Spinal cord (tissue), 10 donors: ENCODE measurements at places on chromosomes 2 and 18. TPM values are rescaled to one million over a fixed set of nuclear protein-coding genes. Genes with fewer than 3 reads are reported as not detected.
A peak's percentile ranks its signal among the peaks of the same experiment; 100 is the strongest.

GRCh38 chr2:182866461-182867406 lies at the start of gene FRZB:
TSS of gene FRZB (minus strand) at chr2:182866637. CDS start at chr2:182866552, 85 bp downstream.
- DNase-seq, result peak; percentile 85
- H3K4me3 ChIP-seq, result peak within 1 kb of the TSS; percentile 59
- H3K4me1 ChIP-seq, result peaks cover 18% of the 10 kb centered on the region
- H3K27ac ChIP-seq, result peak within 1 kb of the TSS; percentile 11

- peak overlapping the region; percentile 19 for H3K27ac ChIP-seq
- no peaks in the 10 kb centered on the region for H3K4me1 ChIP-seq
- no peaks in the 10 kb centered on the region for H3K36me3 ChIP-seq
- H3K27me3 ChIP-seq, result no peaks in the 10 kb centered on the region
- H3K4me3 ChIP-seq, result no peak overlapping the region
Measured at GRCh38 chr18:45050712-45051601, 370.3 kb downstream of the SETBP1 start.

GPR39 gene
- total RNA-seq, result 0.79 TPM

GRCh38 chr2:171798156-171798820 lies 95.8 kb downstream of the SLC25A12 start:
- no peaks in the 10 kb centered on the region for H3K27me3 ChIP-seq
- no peak overlapping the region for H3K27ac ChIP-seq
- no peaks in the 10 kb centered on the region for H3K36me3 ChIP-seq
- no peak overlapping the region for H3K4me3 ChIP-seq

DNA sequence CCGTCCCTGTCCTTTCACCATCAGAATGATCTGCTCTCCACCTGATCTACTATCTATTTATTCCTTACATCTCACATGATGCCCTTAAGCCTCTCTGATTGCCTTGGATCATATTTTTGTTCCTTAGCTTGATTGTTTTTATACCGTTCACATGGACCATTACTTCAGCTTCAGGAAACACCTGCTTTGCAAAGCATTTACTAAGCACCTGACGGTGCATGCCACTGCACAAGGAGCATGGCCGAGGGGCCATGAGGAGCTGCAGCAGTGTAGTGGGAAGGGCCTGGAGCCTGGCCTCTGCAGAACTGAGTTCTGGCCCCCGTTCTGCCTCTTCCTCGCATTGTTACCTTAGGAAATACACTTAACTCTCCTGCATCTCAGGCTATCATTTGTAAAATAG lies 124.1 kb upstream of the NDUFV2 start:
- H3K36me3 ChIP-seq, result no peaks in the 10 kb centered on the region
- DNase-seq, result no peak
- H3K4me3 ChIP-seq, result no peak overlapping the region
- no peaks in the 10 kb centered on the region for H3K27me3 ChIP-seq

- H3K36me3 ChIP-seq, result no peaks in the 10 kb centered on the region
- no peaks in the 10 kb centered on the region for H3K27me3 ChIP-seq
- H3K4me3 ChIP-seq, result no peak overlapping the region
- no peaks in the 10 kb centered on the region for H3K4me1 ChIP-seq
- no peak overlapping the region for H3K27ac ChIP-seq
- no peak for DNase-seq
Measured at GRCh38 chr2:118577202-118577601, 270.2 kb downstream of the EN1 start.

- H3K36me3 ChIP-seq, result peaks cover 11% of the 10 kb centered on the region
- no peaks in the 10 kb centered on the region for H3K27me3 ChIP-seq
- DNase-seq, result no peak
- H3K4me3 ChIP-seq, result no peak overlapping the region
Measured at GRCh38 chr2:61045226-61045625, 20.4 kb upstream of the SANBR start.

DNA sequence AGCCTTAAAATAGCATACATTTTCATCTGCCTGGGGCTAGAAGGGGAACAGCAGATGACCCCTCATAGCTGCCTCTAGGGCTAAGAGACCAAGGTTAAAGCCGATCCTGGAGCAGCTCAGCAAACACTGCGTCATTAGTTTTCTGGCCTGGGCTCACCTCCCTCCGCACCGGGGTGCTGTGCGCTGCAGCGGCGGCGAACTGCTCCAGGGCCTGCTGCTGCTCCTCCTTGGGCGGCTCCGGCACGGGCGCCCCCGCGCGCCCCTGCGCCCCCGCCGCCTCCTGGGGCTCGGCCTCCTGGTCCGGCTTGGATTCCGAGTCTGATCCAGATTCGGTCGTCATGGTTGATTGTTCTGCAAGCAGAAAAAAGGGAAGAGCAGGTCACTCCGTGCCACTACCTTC lies 55.0 kb downstream of the EPB41L3 start:
- H3K27me3 ChIP-seq, result no peaks in the 10 kb centered on the region
- no peak overlapping the region for H3K27ac ChIP-seq
- no peaks in the 10 kb centered on the region for H3K4me1 ChIP-seq
- H3K4me3 ChIP-seq, result no peak overlapping the region
- peaks cover 3% of the 10 kb centered on the region for H3K36me3 ChIP-seq
- DNase-seq, result no peak

PTPN4 gene
- 60.9 TPM for total RNA-seq

- H3K27me3 ChIP-seq, result no peaks in the 10 kb centered on the region
- no peak overlapping the region for H3K27ac ChIP-seq
- no peak for DNase-seq
Measured at GRCh38 chr2:156653675-156654074, 217.5 kb downstream of the GPD2 start.

ZSCAN30 gene
- total RNA-seq, result 30.9 TPM

- H3K27me3 ChIP-seq, result no peaks in the 10 kb centered on the region
- H3K4me3 ChIP-seq, result no peak overlapping the region
- H3K4me1 ChIP-seq, result peaks cover 66% of the 10 kb centered on the region
- DNase-seq, result no peak
- no peak overlapping the region for H3K27ac ChIP-seq
- peaks cover 6% of the 10 kb centered on the region for H3K36me3 ChIP-seq
Measured at GRCh38 chr2:239261356-239261755, 139.5 kb downstream of the HDAC4 start.

DNA sequence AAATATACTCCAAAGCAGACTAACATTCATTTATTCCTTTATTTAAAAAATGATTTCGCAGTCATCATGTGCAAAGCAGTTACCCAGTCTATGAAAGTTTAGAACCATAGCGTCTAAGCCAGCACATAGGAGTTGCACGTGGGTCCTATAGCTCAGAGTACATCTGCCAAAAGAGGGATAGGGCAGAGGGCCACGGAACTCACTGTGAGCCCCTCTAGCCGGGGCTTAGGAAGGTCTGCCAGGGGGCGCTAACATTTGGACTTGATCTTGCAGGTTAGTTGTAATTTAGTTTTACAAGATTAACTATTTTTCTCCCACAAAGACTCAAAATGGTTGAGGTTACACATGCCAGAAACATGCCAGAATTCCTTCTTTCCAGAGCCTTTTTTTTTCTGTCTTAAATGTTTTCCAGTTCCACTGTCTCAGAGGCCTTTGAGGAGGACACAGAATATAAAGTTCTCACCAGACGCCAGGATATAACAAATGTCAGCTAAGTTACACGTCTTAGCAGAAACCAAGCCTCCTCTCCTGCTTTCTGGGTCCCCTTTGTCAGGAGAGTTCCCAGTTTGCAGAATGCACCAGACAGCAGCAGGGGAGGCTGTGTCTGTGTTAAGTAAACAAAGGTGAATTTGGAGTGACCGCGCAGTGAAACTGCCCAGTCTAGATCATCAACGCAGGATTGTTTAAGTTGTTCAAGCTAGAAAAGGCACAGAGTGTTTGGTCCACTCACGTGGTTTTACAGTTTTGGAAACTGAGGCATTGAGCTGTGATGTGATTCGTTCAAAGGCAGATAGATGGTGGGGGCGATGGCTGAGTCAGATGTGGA lies 292.0 kb downstream of the PRKCE start:
- H3K36me3 ChIP-seq, result no peaks in the 10 kb centered on the region
- no peak for DNase-seq
- H3K4me3 ChIP-seq, result no peak overlapping the region
- no peak overlapping the region for H3K27ac ChIP-seq
- H3K4me1 ChIP-seq, result peaks cover 4% of the 10 kb centered on the region
- no peaks in the 10 kb centered on the region for H3K27me3 ChIP-seq

GRCh38 chr2:218428846-218429558 lies 10.1 kb downstream of the VIL1 start:
- H3K4me1 ChIP-seq, result no peaks in the 10 kb centered on the region
- no peaks in the 10 kb centered on the region for H3K36me3 ChIP-seq

DNA sequence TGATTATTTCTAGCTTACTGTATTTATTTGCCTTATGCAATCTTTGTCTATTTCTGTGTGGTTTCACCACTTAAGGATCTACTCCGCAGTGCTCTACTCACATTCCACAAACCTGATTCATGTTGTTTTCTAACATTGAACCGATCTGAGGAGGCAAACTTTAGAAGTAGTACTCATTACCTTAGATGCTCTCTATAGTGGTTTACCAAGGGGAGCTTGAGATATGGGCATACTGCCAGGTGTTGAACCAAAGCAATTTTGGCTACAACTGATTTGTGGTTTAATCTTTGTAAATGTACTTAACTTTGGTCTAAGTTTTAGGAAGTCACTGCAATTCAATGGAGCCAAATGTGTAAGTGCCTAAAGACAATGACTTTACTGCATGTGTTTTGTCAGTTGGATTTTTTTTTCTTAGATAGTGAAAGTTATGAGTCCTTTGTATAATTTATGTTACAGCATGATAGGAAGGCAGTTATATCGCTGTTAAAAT lies 50.1 kb downstream of the MAP2 start:
- H3K4me3 ChIP-seq, result no peak overlapping the region
- H3K27ac ChIP-seq, result no peak overlapping the region
- no peak for DNase-seq
- no peaks in the 10 kb centered on the region for H3K36me3 ChIP-seq
- no peaks in the 10 kb centered on the region for H3K27me3 ChIP-seq
- no peaks in the 10 kb centered on the region for H3K4me1 ChIP-seq

LAMA3 gene
- total RNA-seq, result 8.5 TPM

GRCh38 chr2:140185076-140185475 lies 1404.9 kb upstream of the NXPH2 start:
- no peak overlapping the region for H3K4me3 ChIP-seq
- no peak overlapping the region for H3K27ac ChIP-seq
- H3K36me3 ChIP-seq, result no peaks in the 10 kb centered on the region
- no peak for DNase-seq
- no peaks in the 10 kb centered on the region for H3K27me3 ChIP-seq

SCLY gene
- total RNA-seq, result 13.9 TPM

ZAP70 gene
- 0.40 TPM for total RNA-seq

DNA sequence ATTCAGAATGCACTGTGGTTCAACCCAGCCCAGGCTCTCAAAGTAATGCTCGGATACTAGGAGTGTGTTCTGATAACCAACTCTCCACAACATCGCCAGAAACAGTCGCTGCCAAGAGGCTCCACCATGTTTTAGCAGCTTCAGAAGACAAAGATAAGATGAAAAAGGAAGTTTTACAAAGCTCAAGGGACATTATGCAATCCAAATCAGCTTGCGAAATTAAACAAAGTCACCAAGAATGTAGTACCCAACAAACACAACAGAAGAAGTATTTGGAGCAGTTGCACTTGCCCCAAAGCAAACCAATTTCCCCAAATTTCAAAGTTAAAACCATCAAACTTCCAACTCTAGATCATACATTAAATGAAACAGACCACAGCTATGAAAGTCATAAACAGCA lies 360.9 kb downstream of the XIRP2 start:
- H3K4me3 ChIP-seq, result no peak overlapping the region
- H3K27me3 ChIP-seq, result no peaks in the 10 kb centered on the region
- no peaks in the 10 kb centered on the region for H3K4me1 ChIP-seq
- DNase-seq, result no peak

GRCh38 chr2:145116056-145116455 lies 596.1 kb upstream of the ZEB2 start:
- no peaks in the 10 kb centered on the region for H3K4me1 ChIP-seq
- no peaks in the 10 kb centered on the region for H3K27me3 ChIP-seq
- H3K27ac ChIP-seq, result no peak overlapping the region
- no peak overlapping the region for H3K4me3 ChIP-seq
- DNase-seq, result no peak

IL1F10 gene
- not detected for total RNA-seq

DNA sequence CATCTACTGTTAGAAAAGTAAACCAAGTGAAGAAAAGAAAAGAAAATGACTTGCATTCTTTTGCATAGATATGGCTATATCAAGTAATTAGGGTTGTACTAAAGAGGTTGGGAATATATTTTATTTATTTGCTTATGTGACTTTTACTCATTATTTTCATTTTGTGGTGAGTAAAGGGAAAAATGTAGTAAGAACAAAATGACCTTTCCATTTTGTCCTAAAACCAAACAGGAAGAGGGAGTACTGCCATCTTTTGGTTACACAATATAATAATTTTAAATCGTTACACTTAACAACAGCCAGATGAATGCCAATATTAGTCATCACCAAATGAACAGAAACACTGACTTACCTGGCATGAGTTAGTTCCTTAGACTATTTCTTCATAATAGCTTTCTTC lies 47.3 kb upstream of the NDUFV2 start:
- no peaks in the 10 kb centered on the region for H3K36me3 ChIP-seq
- DNase-seq, result no peak

DNA sequence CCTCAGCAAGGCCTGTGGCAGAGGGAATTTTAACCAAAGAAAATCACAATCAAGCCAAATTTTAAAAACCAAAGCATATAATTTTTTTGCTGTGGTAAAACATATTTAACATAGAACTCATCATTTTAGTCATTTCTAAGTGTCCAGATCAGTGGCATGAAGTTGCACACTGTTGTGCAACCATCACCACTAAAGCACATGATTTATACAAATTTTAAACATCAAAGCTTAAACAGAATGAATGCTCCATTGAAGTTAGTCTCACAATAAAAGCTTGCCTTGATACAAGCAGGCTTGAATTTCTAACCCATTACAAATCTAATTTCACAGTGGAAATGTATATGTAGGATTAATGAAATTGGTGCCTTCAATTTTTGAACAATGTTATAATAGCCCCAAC lies 31.2 kb downstream of the FTCDNL1 start:
- H3K27me3 ChIP-seq, result no peaks in the 10 kb centered on the region
- DNase-seq, result no peak
- H3K4me1 ChIP-seq, result no peaks in the 10 kb centered on the region
- no peak overlapping the region for H3K4me3 ChIP-seq
- no peak overlapping the region for H3K27ac ChIP-seq

GRCh38 chr2:70143314-70144150 lies 47.3 kb downstream of the C2orf42 start:
- H3K27ac ChIP-seq, result peak overlapping the region; percentile 92
- peaks cover 5% of the 10 kb centered on the region for H3K36me3 ChIP-seq
- H3K4me1 ChIP-seq, result peaks cover 29% of the 10 kb centered on the region
- H3K4me3 ChIP-seq, result peak overlapping the region; percentile 52
- DNase-seq, result no peak

DNA sequence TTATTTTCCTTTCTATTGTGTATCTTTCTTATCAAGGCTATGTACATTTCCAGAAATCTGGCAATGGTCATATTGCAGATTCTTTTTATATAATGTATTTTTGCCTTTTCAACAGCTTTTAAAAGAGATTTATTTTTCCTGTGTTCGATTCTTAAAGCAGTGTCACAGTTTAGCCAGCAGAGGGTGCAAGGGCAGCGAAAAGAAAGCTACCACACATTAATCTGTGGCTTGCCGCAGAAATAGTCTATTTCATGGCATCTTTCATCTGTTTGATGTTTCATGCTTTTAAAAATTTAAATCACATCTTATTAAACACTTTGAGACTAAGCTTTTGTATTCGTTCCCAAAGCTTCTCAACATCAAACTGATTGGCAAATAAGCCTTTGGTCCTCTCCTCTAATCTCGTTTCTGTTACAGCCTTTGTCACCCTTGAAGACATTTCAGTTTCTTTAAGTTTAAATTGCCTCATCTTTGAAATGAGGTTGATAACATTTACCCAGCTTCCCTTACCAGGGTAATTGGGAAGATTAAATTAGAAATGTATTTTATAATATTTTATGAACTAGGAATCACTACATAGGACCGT lies 73.3 kb downstream of the PIK3C3 start:
- peak; percentile 64 for DNase-seq
- no peaks in the 10 kb centered on the region for H3K4me1 ChIP-seq
- H3K27ac ChIP-seq, result no peak overlapping the region
- no peak overlapping the region for H3K4me3 ChIP-seq
